Bronchial epithelial cell (primary cell): ENCODE measurements at places on chromosomes 6 and 20.

- no peak for DNase-seq
Observed at GRCh38 chr6:46511320-46511719, 20.1 kb upstream of the RCAN2 start.

DNA sequence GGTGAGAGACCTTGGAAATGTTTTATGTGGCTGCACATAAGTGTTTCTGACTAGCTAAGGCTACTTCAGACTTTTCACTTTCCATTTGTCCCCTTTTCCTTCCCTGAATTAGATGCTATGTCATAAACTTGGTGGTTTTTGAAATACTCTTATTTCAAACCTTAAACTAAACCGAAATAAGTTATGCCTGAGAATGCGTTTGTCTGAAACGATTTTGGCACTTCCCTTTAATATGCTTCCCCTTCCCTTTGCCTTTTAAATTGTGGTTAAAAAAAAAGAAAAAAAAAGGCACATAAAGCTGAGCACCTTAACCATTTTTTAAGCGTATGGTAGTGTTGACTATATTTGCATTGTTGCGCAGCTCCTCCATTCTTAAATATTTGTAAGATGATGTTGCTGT is 14.3 kb downstream of the ZNF451 start:
- no peak for DNase-seq

- DNase-seq, result no peak
Observed at GRCh38 chr20:24432046-24432442, 37.4 kb upstream of the SYNDIG1 start.

DNA sequence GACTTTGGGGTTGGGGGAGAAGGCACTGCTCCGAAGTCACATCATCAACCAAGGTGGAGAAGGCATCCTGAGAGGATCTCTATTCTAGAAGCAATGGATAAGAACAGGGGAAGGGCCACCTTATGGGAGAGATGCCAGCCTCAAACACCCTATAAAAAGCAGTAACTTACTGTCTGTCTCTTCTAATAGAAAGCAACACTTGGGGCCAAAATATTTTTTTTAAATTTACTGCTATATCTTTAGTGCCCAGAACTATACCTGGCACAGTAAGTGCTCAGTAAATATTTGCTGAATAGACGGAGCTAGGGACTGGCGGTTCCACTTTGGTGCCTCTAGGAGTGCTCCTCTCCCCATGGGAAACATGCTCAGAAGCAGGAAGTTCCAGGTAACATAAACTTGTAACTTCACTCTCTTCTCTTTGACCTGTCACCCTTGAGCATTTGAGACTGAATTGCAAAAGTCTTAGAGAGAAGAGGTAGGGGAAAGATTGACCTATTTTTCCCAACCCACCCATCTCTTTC is 807 bp upstream of the OTOR start:
- DNase-seq, result peak; percentile 10

DNA sequence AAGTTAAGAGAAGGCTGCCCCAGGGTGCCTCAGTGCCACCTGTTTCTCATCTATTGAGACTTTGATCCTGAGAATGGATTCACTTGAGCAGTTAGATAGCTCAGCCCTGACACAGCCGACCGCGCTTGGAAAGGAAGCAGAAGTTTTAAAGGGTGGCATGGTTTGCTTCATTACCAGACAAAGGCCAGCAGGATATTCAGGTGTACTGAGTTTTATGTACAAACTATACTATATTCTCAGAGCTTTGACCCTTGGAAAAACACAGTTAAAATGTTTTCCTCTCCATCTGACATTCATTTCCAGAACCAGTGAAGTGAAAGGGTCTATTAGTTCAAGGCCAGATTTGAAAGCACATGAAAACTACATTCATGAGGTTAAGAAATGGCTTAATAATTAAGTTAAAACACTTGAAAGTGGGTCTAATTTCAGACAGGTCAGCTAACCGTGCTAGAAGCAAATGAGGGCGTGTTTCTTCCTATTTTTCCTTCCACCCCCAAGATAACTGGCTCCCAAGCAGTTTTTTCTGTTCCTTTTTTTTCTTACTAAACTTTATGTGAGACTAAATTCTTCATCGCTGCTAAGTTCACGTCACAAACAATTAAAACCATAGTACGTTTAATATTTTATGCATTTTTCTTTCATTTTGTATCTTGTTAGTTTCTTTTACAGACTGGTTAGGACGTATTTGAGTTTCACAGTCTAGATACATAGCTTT is 385.3 kb upstream of the SOX4 start:
- DNase-seq, result no peak

DNA sequence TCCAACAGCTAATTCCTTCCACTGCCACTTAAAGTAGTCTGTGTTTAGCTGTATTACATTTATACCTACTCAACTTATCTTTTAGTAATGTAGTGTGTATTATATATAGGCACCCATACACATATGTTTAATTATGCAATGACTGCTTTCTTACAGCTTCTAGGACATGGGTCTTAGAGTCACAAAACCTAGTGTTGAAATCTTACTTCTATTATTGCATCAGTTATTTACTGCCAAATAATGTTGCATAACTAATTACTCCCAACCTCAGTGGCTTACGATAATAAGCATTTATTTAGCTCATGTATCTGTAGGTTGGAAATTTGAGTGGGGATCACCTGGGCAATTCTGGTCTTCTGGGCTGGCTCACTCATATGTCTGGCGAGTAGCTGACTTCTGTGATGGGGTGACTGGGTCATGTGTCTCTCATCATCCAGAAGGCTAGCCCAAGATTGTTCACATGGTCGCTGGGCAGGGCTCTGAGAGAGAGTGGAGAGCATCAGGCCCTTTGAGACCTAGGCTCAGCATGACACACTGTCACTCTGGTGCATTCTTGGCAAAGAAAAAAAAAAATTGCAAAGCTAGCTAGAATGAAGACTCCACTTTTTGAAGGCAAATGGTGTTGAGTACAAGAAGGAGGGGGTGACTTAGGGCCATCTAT is 187.0 kb downstream of the PLCB1 start:
- DNase-seq, result no peak

DNA sequence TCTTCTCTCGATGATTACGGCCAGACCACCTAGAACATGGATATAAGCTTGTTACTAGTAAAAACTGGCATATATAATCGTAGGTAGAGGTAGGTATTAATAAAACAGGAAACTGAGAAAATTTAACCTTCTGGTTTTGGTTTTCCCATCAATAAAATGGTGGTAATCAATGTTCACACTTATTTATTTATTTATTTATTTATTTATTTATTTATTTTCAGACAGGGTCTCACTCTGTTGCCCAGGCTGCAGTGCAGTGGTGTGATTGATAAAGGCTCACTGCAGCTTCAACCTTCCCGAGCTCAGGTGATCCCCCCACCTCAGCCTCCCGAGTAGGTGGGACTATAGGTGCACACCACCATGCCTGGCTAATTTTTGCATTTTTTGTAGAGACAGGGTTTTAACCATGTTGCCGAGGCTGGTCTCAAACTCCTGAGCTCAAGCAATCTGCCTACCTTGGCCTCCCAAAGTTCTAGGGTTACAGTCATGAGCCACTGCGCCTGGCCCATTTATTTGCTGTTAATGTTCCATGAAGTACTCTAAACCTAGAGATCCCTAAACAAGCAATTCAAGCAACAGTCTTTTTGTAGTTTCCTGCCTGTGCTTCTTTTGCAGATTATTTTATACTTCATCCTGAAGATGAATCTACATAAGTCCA is 11.5 kb downstream of the TOMM6 start:
- no peak for DNase-seq

DNA sequence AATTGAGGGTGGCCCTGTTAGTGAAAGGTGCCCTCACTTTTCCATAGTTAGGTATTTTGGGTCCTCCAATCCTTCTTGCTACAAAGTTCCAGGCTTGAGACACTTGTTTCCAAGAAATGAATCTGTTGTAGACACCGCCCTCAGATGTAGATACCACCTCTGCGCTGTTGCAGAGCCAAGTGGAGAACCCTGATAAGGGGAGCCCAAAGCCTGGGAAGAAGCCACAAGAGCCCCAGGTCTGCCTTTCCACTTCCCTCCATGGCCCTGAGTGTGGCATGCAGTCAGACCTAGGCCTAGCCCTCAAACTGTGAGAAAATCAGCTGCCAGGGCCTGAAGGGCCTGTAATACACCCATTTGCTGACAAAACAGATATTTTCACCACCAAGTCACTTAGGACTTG is 37.1 kb downstream of the DTD1 start:
- DNase-seq, result no peak

GRCh38 chr20:63008541-63009044 is 1.8 kb upstream of the BHLHE23 start:
- DNase-seq, result no peak

GRCh38 chr20:43840382-43841070 is 74.1 kb upstream of the TOX2 start:
- no peak for DNase-seq

- DNase-seq, result peak; percentile 77
Observed at GRCh38 chr6:158518191-158519127, 41.4 kb upstream of the TMEM181 start.

DNA sequence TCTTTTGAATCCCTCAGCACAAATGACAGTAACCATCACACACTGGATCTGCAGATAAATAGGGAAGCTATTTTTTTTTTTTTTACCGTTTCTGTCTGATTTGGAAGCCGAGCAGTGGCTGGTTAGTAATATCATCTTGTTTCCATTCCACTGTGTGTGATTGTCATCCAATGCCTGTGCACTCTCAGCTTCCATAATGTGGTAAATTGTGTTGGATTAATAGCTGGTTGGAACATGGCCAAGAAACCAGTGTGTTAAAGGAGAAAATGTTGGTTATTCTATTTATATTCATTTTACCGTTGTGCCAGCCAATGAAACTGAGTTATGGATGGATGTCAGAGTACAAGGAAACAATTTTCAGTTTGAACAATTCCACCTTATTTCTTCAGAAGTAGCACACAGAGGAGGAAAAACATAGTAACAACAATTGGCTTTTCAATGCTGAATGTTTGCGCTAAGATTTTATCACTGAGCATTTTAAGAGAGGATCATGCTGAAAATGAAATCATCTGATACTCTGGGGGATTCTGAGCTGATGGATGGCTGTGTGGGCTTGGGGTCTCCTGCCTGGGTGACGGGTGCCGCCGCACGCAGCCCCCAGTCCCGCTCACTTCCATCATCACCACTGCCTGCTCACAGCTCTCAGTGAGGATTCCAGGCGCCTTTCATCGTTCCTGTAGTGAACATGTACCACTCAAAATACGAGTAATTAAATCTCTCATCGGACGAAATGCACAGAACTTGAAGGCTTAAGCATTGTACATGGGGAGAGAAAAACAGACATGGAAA is 40.7 kb upstream of the EXOC2 start:
- DNase-seq, result no peak

- no peak for DNase-seq
Observed at GRCh38 chr20:46992640-46993035, 98.0 kb downstream of the EYA2 start.

GRCh38 chr6:144350528-144350880 is 65.4 kb downstream of the UTRN start:
- no peak for DNase-seq

GRCh38 chr6:139271056-139271455 is 20.7 kb downstream of the TXLNB start:
- peak; percentile 36 for DNase-seq

DNA sequence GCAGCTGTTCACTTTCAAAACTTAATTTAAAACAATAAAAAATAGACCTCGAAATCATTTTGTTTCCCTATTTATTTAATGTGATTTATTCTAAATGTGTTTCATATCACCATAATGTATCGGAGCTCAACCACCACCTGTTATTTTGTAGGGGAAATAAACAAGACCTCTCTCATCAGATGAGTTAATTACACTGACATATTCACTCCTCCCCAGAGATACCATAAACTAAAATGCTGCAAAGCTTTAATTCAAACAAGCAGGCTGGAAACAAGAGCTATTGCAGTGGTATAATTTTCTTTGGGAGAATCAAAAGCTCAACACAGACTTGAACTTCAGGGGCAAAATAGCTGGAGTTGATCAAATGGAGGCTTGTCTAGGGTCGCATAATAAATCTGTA is 303.5 kb upstream of the TSHZ2 start:
- no peak for DNase-seq

DNA sequence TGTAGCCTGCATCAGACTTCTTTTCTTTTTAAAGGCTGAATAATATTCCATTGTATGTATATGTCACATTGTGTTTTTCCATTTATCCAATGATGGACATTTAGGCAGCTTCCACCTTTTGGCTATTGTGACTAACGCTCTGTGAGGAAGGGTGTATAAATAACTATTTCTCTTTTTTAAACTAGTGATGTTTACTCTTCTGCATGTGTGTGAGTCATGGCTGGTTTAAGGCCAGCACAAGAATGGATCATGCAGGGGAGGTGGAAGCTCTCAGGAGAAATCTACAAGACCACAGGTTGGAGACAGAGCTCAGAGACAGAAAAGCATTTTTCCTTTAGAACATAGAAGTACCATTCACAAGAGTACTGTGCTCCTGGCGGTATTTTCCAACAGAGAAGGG is 307.2 kb downstream of the SOX4 start:
- DNase-seq, result peak; percentile 92

DNA sequence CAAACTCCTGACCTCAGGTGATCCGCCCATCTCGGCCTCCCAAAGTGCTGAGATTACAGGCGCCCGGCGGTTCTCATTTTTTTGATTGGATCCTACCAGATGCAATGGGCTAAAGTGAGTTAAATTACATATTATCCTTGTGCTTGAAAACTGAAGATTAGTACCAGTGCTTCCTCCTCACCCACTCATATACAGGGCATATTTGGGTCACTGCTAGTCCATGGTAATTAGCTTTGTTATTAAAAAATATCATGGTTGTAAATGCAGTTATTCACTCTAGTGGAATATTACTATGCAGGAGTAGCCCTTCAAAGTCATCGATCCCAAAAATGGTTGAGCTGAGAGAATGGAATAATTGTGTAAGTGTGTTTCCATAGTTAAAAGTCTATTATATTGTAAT is 26.5 kb downstream of the ZNF292 start:
- no peak for DNase-seq

DNA sequence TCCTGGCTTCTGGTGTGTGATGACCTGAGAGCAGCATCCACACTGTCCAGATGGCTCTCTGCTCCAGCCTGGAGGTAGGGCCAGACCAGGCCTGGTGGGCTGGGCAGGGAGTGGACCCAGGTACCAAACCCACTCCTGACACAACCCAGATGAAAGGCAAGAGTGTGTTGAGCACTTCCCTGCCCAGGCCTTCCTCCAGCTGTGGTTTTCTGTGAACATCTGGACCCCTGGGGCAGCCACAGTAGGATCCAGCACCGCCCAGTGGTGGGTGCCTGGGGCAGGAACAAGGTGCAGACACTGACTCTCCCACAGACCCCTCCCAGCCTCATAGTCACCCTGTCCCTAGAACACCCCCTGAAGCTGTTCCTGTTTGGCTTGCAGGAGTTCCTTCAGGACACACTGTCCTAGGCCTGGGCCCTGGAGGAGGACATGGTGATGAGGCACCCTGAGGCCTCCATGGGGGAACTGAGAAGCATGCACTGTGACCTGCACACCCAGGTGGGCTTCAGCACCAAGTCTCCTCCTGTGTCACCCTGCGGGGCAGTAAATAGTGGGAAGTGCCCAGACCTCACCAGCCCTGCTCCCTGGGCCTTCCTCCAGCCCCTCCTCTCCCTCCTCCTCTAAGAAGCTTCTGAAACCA is 28.7 kb downstream of the UBD start:
- DNase-seq, result no peak
